Frontal cortex (tissue), 4 donors: ENCODE measurements at places on chromosomes 4 and X. TPM values are rescaled to one million over a fixed set of nuclear protein-coding genes. Genes with fewer than 3 reads are reported as not detected.

PNMA6F gene
- total RNA-seq: 0.82 TPM

SPATA4 gene
- total RNA-seq: 0.82 TPM

ARMCX6 gene
- 24.1 TPM for total RNA-seq

SHROOM4 gene
- 1.6 TPM for total RNA-seq

PRICKLE3 gene
- under 0.01 TPM for total RNA-seq

GBA3 gene
- total RNA-seq: 0.41 TPM

GSX2 gene
- 3.3 TPM for total RNA-seq

UFSP2 gene
- 42.8 TPM for total RNA-seq

PCDH10 gene
- 110 TPM for total RNA-seq

MID2 gene
- 12.6 TPM for total RNA-seq

CCNI gene
- total RNA-seq: 460 TPM

PDE6B gene
- 2.0 TPM for total RNA-seq

SASH3 gene
- 0.82 TPM for total RNA-seq

ASB9 gene
- 0.82 TPM for total RNA-seq

ABLIM2 gene
- 9.4 TPM for total RNA-seq

TCEAL6 gene
- total RNA-seq: 9.4 TPM

FRG2 gene
- total RNA-seq: not detected

HSD17B13 gene
- 0.41 TPM for total RNA-seq

MMRN1 gene
- 2.4 TPM for total RNA-seq
